ENCODE measurements at places on chromosomes 1 and 21. TPM values are rescaled to one million over a fixed set of nuclear protein-coding genes. Genes with fewer than 3 reads are reported as not detected.

GRCh38 chr1:247358920-247359319 lies 27.3 kb upstream of the ZNF496 start:
- no peak for DNase-seq

Gene CYP4Z1
- 16.2 TPM for total RNA-seq

GRCh38 chr1:214977110-214977509 lies 105.4 kb upstream of the KCNK2 start:
- DNase-seq, result no peak

Gene IPP
- 10.5 TPM for total RNA-seq

Gene OR2T2
- total RNA-seq, result not detected

GRCh38 chr1:109517337-109517736 lies 7.8 kb upstream of the AMIGO1 start:
- no peak for DNase-seq

DNA sequence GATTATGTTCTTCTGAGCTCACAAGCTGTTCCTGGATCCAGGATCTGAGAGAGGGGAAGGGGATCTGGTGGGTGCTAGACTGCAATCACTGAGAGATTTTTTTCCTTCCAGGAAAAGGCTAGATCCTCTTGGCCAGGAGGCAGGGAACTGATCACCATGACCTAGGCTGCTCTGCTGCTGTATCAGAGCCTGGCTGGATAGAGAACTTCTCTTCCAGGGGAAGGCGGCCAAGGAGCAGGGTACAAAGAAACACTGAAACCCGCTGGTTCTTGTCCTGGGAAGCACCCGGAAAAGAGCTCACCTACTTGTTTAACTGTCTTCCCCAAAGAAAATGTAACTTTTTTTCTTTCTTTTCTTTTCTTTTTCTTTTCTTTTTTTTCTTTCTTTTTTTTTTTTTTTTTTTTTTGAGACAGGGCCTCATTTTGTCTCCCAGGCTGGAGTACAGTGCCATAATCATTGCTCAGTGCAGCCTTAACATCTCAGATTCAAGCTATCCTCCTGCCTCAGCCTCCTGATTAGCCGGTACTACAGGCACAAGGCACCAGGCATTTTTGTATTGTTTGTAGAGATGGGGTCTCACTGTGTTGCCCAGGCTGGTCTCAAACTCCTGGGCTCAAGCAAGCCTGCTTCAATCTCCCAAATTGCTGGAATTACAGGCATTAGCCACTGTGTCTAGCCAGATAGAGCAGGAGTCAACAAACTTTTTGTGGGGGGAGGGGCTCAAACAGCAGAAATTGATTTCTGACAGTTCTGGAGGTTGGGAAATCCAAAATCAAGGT lies 12.4 kb upstream of the RPS6KA1 start:
- no peak for DNase-seq

All from breast epithelium (tissue), 4 donors.